Kidney epithelial cell (primary cell): ENCODE measurements at places on chromosomes 1 and 21. TPM values are rescaled to one million over a fixed set of nuclear protein-coding genes. Genes with fewer than 3 reads are reported as not detected.

Gene CLDN14
- 2.1 and 2.8 TPM in 2 replicates for total RNA-seq

Gene KCNJ6
- total RNA-seq = 0.07 and 0.33 TPM in 2 replicates

Gene RNU1-4
- under 0.01 TPM in 2 replicates for total RNA-seq

Gene HMCN1
- 1.3 and 2.1 TPM in 2 replicates for total RNA-seq
